ENCODE measurements at places on chromosomes 2 and 18.

- no peak for DNase-seq
Observed at GRCh38 chr2:43073401-43073825, 153.0 kb downstream of the ZFP36L2 start.

- no peak for DNase-seq
Observed at GRCh38 chr2:235498541-235498940, 4.7 kb downstream of the AGAP1 start.

GRCh38 chr18:2692508-2692907, 37.0 kb downstream of the SMCHD1 start:
- no peak for DNase-seq

DNA sequence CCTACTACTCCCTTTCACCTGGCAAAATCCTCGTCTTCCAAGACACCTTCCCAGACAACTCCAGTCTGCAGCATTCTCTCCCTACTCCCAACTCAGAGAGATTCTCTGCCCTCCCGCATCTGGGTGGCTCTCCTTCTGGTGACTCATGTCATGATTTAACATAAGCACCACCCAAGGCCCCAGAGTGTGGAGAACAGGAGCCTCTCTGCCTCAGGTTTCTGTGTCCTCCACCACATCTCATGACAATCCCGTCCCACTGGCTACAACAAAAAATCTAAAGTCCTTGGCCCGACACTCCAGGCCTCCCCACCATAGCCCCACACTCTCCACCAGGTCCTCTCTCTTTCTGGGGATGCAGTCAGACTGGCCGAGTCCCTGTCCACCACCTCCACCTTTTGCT, 197.1 kb downstream of the BCL11A start:
- no peak for DNase-seq

DNA sequence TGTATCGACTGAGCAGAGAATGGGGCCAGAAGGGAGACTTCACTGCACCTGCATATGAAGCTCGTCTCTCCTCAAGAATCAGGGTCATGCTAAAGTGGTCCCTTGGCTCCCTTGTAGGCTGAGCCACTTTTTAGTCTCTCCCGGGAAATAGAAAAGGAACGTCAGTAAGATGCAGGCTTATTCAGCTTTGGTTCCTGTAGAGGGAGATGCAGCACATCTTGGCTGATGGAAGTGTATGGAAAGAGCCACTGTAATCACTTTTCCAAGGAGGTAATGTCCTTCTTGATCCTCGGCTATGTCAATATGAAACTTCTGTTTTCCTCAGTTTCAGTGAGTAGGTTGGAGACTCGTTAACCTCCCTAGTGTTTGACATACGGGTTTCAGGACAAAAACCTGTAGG, 235.2 kb downstream of the GCA start:
- DNase-seq, result no peak

GRCh38 chr2:165762723-165763122, 31.3 kb downstream of the GALNT3 start:
- DNase-seq, result no peak

DNA sequence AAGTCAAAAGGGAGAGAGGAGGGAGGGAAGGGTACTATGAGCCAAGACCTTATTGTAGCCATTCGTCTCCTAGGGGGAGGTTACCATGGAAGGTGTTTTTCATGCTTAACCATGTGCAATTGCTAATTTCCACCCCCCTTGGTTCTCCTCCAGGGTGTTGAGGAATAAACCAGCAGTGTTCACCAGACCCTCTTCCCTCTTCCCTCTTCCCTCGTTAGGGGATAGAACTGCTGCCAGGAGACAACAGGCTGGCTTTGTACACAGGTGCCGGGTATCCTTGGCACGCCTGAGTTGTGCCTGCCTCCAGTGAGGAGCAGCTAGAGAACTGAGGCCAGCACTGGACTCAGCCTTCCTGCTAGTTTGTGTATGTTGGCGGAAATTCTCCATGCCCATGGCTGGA, 41.1 kb upstream of the ARL5A start:
- DNase-seq, result no peak

- DNase-seq, result no peak
Observed at GRCh38 chr2:208036357-208036756, 11.0 kb upstream of the PLEKHM3 start.

- no peak for DNase-seq
Observed at GRCh38 chr2:51165534-51166260, 133.8 kb upstream of the NRXN1 start.

- DNase-seq, result no peak
Observed at GRCh38 chr18:22604390-22604985, 186.8 kb upstream of the CTAGE1 start.

DNA sequence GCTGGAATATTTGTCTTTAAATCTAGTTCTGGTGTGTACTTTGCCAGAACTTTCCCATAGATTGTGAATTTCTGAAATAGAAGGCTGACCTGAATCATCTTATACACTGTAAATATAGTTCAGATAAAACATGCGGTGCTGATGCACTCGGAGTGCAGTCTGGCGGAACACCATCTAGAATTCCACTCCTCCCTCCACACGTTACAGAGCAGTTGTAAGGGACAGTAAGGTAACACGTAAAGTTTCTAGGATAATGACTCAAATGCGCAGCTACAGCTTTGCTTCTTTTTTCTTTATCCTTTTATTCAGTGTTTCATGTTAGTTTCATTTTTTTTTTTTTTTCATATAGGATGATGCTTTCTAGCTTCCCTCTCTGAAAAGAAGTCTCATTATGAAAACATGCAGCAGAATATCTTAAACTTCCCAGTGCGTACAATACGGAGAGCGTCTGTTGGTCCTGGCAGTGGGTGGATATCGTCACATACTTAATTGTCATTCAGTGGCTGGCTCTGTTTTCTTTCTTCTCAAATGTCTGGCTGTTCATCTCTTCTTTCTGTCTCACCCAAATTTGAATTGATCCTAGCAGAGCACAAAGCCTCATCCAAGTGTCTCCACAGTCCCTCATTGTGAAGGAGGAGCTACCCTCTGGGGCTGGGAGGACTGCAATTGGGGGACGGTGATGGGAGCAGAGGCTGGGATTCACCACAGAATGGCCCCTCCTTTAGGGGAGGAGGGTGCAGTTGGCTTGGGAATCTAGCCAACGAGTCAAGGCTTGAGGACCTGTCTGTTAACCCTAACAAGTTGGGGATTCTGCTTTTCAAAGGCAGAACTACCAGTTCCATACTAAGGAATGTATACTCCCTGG, 138.8 kb downstream of the MYT1L start:
- DNase-seq, result no peak

All from muscle of arm (tissue), 14 donors.